ENCODE measurements at places on chromosomes 1 and 21. TPM values are rescaled to one million over a fixed set of nuclear protein-coding genes. Genes with fewer than 3 reads are reported as not detected.
A peak's percentile ranks its signal among the peaks of the same experiment; 100 is the strongest.

GFI1 gene
- not detected for total RNA-seq

GRCh38 chr1:159849626-159850366, 12.7 kb downstream of the VSIG8 start:
- H3K4me3 ChIP-seq = no peak overlapping the region
- no peak for DNase-seq
- peaks cover 14% of the 10 kb centered on the region for H3K4me1 ChIP-seq

LMOD1 gene
- 12.8 TPM for total RNA-seq

- H3K36me3 ChIP-seq = no peaks in the 10 kb centered on the region
- no peaks in the 10 kb centered on the region for H3K27me3 ChIP-seq
- H3K4me1 ChIP-seq = peaks cover 79% of the 10 kb centered on the region
- H3K27ac ChIP-seq = peak overlapping the region; percentile 80
Observed at GRCh38 chr1:21335750-21336224, 45.5 kb upstream of the ECE1 start.

OR2M3 gene
- total RNA-seq = not detected

SLC2A5 gene
- 34.4 TPM for total RNA-seq

SPRR2E gene
- total RNA-seq = not detected

- no peak for DNase-seq
- H3K27me3 ChIP-seq = no peaks in the 10 kb centered on the region
- peak overlapping the region; percentile 91 for H3K4me3 ChIP-seq
- H3K27ac ChIP-seq = peak overlapping the region; percentile 98
- H3K36me3 ChIP-seq = no peaks in the 10 kb centered on the region
Observed at GRCh38 chr1:8423692-8424538, 106.0 kb downstream of the SLC45A1 start.

OR2L5 gene
- total RNA-seq = not detected

Data from gastrocnemius medialis (tissue), 4 donors.